ENCODE measurements at places on chromosomes 11 and 22.

DNA sequence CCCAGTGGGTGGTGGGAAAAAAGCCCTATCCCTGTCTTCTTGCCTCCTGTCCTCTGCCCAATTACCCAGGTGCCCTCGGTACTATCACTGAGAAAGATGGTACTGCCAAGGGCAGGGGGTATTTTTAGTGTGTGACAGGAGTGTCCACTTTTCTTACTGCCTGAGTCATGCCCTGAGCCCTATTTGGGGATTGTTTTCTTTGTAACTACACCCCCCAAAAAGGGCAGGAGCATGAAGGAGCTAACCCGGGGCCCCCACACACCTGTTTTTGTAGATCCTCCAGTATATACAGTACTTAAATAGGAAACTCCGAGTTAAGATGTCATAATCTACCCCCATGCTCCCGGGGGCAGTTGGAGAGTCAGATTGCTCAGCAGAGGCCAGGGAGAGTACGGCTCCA lies 3.8 kb downstream of the SMTNL1 start:
- DNase-seq: no peak

DNA sequence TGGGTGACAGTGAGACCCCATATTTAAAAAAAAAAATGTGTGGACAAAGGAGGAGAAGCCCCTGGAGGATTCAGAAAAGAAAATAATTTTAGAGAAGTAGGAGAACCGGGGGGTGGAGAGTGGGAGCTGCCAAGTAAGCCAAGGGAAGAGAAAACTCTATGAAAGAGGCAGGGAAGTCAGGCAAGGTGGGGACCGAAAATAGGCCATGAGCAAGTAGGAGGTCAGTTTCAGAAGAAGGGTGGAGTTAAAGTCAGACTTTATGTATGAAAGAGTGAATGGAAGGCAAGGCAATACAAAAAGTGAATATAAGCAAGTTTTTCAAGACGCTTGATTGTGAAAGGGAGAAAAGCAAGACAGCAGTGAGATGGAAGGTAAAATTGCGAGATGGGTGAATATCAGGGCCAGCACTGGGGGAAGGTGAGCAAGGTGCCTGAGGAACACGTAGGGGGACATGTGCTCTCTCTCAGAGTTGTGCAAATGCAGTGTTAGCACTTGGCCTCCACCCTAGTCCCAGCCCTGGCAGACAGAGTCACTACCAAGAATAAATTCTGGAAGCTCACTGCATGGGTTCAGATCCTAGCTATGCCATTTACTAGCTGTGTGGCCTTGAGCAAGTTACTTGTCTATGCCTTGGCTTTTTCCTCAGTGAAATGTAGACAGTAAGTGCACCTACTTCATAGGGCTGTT lies 6.7 kb downstream of the XRRA1 start:
- no peak for DNase-seq

DNA sequence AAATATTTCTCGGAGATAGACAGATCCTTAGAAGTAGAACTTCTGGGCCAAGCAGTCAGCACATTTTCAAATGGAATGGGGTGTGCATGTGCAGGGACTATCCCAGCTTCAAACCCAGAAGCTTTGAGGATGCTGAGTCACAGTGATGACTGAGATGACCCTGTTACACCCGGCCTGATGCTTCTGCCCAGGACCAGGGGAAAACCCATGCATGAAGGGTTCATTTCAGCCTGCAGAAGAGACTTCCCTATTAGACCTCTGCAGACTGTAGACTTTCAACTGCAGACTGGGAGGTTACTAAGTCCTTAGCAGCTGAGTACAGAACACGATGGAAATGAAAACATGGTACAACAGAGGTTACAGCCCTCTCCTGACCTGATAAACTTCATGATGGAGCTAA lies 3.6 kb upstream of the OR2AT4 start:
- peak; percentile 67 for DNase-seq

DNA sequence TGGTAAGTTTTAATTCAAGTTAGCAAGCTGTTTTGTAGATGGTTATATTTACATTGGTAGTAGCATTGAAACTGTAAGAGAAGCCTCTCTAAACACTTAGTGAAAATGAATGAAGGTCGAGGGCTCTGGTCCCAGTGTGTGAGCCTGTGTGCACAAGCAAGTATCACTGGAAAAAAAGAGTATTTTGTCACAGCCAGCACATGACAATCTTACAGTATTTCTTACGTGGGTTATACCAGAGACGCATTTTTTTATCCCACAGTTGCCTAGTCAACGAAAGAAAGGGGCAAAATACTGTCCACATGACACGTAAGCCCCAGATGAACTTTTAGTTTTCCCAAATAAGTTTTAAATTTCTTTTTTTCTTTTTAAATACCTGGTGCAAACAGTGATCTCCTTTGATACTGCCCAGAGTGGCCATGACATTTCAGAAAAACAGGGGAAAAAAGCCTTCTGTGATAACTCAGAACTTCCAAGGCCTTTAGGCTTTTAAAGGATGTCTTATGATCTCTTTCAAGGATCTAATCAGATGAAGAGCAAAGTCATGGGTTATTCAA lies 23.5 kb downstream of the RAB38 start:
- no peak for DNase-seq

DNA sequence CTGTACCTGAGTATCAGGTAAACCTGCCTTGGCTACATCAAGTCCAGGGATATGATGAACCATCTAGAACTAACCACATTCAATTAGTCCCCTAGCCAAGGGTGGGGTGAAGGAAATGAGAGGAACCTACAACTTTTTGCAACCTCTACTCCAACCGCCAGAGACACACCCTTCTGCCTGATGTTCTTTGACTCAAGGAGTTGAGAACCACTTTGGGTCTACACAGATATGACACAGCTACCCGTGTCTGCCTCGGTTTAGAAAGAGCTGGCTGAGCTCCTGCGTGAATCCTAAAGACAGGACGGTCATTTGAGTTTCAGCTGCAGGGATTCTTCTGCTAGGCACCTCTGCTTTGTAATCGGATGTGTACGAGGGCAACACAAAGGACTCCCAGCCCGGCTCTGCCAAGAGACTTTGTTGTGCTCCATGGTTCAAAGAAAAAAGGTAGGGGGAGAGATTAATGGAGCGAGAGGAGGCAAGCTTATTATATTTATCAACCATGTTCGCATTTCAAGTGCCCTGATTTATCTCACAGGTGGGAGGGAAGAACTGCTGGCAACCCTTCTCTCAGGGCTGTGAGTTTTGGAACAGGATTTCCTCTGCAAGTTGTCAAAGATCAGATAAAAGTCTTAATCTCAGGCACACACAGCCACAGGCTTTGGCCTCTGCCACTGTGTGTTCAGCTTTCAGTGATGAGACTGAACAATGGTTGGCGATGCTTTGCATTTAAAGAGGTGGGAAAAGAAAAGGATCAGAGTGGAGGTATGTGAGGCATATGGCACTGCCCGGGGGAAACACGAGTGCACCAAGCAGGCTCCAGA lies 35.1 kb downstream of the FLI1 start:
- DNase-seq: no peak

- DNase-seq: no peak
Measured at GRCh38 chr11:45457649-45458048, 171.5 kb upstream of the SYT13 start.

- DNase-seq: no peak
Measured at GRCh38 chr11:113992459-113993110, 17.7 kb downstream of the HTR3A start.

DNA sequence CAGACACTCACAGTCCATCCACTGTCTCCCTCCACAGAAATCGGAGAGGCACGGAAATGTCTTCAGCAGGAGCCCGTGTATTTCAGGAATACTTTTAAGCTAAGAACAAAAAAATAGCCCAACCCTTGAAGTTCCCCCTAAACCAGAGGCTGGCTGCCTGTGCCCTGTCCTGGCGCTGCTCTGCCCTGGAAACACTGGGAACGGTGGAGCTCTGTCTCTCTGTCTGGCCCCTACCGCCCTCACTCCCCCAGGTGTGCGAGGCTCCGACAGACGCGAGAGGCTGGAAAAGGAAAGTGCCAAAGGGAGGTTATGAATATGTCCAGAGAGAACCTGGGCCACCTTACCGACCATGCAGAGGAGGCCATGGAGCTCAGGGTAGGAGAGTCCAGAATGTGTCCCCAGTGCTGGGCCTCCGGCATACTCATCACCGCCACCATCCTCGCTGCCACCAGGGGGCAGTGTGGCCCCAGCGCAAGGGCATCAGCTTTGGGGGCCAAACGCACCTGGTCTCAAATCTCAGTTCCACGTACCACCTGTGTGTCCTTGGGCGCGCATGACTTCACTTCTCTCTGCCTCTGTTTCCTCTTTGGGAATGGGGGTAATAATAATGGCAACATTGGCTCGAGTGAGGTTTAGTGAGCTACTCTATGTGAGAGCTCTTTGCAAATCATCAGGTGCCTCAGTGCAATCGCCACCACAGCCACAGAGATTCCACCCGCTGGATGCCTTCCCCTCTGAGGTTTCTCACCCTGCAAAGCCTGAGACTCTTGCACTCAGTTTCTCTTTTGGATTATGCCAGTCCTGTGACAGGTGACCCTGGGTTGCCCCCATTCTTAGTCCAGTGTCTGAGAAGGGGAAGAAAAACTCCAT lies 10.4 kb upstream of the SLCO2B1 start:
- peak; percentile 55 for DNase-seq

GRCh38 chr22:38789606-38790005 lies 4.3 kb downstream of the DNAL4 start:
- no peak for DNase-seq

DNA sequence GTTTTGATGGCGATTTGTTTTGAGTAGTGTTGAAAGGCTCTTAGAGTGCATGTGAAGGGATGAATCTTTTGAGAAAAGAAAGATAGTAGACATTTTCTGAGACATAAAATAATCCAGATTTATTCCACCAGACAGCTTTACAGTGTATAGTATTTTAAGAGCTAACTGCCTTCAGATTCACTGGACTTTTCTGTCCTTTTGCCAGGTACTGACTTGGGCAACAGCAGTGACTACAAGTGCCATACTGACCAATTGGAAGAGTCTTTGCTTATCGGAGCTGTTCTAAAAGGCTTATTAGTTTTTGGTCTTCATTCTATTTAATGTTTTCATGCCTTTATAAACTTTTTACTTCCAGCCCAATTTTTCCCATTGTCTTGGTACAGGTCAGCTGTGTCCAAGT lies 32.5 kb downstream of the RTN3 start:
- DNase-seq: no peak

DNA sequence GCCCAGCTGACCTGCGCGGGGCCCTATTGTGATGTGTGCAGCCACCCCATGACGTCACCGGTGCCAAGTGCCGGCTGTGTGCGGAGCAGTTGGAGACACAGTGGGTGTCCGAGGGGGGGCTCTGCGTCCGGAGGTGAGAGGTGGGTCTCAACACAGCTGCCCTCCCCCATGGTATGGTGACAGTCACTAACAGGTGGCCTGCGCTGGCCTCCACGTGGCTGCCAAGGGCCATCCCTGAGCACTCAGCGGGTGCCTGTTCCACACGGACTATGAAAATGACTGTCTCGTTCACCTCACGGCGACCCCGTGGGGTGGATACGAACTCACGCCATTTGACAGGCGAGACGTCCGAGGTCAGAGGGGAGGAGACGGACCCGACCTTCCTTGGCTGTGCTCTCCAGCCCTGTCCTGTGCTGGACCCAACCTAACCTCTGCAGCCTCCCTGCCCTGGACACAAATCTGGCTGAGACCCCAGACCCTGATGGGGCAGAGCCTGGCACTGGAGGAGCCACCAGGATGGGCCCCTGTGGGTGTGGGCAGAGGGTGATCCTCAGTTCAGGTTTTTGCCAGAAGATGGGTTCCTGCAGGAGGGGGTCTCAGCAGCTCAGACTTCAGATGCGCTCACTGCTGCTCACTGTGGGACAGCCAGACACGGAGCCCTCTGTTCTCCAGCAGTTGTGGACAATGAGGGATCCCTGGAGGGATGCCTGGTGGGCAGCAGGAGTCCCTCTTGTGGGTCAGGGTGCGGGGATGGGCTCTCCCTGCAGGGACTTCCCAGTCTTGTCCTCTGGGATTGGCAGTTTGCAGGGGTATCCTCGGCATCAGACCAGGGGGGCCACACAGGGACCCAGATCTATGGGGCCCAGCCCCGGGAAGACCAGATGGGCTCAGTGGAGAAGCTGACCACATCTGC lies 6.3 kb downstream of the HRAS start:
- no peak for DNase-seq

DNA sequence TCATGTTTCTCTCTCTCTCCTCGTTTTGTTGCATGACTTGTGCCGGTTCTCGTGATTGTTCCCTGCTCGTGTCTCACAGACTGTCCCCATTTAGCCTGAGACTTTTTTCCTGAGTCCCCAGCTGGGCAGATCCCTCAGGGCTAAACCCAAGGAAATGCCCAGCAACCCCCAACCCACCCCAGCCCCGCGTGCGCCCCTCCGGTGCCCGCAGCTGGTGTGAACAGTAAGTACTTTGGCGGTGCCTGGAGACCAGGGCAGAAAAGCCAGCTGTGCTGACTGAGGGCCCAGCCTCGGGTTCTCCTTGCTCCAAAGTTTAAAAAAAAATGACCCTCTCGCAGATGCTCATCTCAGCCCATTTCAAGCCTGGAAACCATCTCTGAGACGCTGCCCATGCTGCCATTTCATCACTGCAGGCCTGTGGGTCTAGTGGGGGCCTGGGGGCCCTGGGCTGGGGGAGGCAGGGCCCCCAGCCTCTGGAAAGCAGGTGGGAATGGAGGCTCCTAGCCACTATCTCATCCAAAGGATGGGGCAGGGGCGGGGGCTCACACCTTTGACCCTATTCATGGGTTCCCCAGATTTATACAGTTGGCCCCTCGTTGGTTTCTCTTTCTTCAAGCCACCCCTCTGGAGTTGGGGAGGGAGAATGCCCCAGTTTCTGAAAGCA lies 41.8 kb downstream of the KCNC1 start:
- no peak for DNase-seq
